ENCODE measurements at places on chromosomes 11 and 22.

- no peak for DNase-seq
Measured at GRCh38 chr11:134474070-134474860, 62.2 kb upstream of the B3GAT1 start.

DNA sequence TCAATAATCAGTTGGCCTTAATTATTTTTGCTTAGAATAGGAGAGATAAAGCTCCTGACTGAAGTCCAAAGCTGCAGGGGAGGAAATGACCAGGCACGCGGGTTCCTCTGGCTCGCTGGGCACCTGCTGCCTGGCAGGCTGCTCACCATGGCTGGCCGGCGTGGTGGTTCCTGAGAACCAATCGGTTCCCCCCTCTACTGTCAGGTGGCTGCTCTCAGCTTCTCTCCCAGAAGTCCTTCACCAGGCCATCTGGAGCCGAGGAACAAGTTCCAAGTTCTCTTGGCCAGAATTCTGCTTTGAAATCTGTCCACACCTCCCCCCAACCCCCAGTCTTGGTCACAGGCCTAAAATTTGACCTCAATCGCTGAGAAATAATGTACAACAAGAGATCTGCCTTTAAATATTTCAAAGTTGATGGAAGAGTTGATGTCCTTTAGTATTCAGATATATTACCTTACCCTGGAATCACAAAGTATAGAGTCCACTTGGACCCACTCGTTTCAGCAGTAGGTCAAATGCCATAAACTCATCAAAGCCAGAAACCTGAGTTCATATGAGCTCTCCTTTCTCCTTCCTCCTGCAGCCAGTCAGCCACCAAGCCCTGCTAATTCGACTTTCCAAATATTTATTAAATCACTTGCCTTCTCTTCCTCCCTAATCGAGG lies 25.2 kb downstream of the EXPH5 start:
- no peak for DNase-seq

GRCh38 chr22:44398856-44399837 lies 86.4 kb upstream of the SHISAL1 start:
- DNase-seq, result no peak

GRCh38 chr22:37675930-37676735 lies 697 bp downstream of the LGALS1 start:
- peak; percentile 17 for DNase-seq

GRCh38 chr22:48961705-48962104 lies 866.0 kb downstream of the BRD1 start:
- no peak for DNase-seq

GRCh38 chr22:38477585-38477984 lies 9.7 kb downstream of the KDELR3 start:
- DNase-seq, result no peak

GRCh38 chr11:109512680-109513079 lies 90.7 kb downstream of the C11orf87 start:
- no peak for DNase-seq

- DNase-seq, result no peak
Measured at GRCh38 chr11:45384016-45384415, 97.9 kb upstream of the SYT13 start.

DNA sequence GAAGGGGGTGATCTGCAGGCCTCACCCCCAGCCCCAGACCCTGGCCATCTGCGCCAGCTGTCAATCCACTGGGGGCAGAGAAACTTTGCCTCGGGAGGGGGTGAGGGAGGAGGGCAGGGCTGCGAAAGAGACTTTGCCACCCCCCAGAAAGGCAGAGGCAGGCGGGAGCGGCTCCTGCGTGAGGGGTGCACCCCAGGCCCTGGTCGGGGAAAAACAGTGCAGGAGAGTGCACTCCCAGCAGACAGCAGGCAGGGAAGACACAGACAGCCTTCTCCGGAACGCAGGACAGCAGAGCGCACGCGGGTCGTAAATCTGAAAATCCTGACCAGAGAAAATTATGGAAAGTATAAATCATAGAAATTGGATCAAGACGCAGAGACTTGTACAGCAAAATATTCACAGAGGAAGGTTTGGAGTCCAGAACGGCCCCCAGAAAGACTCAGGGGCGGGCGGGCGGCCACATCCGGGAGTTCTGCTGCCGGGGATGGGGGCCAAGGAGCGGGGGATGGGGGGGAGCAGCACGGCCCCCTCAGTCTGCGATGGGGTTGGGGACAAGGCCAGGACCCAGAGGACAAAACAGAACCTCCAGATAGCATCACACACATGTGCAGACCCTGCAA lies 8.0 kb upstream of the MRPL23 start:
- no peak for DNase-seq

GRCh38 chr11:58061813-58062212 lies 31.1 kb downstream of the OR6Q1 start:
- no peak for DNase-seq

DNA sequence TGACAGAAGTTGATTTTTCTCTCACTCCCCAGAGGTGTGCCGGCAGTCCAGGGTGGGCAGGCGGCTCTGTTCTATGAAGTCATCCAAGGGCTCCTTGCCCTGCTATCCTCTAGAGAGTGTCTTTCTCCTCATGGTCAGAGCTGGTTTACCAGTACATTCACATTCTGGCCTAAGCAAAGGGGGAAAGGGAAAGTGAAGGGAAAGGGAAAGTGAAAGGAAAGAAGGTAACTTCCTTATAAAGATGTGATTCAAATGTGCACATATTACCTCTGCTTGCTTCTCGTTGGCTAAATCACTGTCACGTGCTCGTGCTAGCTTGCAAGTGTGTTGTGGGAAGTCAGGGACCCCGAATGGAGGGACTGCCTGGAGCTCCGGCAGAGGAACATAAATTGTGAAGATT lies 2.9 kb upstream of the HTATIP2 start:
- no peak for DNase-seq

DNA sequence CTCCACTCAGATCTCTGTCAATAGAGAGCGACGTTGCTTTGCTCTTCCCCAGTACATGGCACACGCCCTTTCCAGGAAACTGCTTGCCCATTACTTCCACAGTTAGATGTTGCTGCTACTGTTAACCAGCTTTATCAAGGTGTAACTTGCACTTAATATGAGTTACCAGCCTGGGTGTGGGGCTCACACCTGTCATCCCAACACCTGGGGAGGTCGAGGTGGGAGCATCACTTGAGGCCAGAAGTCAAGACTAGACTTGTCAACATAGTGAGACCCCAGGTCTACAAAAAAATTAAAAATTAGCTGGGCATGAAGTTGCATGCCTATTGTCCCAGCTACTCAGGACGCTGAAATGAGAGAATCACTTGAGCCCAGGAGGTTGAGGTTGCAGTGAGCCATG lies 177.1 kb upstream of the B3GAT1 start:
- no peak for DNase-seq

Data from hippocampal formation (tissue), 2 donors.